NCI-H146 (cell line): ENCODE measurements at places on chromosomes 12 and 14.

DNA sequence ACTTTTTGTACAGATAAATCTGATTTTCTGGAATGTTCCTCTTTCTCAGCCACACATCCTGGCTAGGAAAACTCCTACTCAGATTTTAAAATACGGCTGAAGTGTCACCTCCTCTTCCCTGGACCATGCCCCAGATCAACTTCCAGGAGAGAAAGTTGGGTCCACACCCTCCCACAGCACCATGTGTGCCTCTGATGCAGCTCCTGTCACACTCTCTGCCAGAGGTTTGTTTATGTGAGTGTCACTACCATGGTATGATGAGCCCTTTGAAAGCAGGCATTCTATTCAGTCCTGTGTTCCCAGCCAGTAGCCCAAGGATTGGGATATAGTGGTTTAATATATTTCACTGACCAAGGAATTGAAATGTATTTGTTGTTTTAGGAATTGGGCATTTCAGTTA, 287.2 kb upstream of the ATP2B1 start:
- no peak for DNase-seq

GRCh38 chr14:92014040-92014439, 25.8 kb downstream of the TRIP11 start:
- no peak for DNase-seq

DNA sequence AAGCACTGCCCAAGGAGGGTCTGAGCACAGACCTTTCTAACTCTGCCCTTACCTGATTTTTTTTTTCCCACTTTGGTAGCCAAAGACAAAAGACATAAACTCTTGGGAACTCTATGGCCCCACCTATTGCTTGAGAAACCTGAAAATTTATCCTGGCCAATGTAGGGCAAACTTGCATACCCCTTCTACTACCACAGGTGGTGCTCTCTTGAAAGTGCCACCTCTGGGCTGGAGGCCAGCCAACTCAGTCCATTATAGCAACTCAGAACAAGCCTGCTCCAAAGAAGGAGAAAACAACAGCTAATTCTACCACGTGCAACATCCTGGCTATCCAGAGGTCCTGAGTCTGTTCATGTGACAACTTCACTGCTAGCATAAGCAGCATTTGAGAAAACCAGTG, 55.7 kb upstream of the ABCD2 start:
- DNase-seq: no peak

- no peak for DNase-seq
These were observed 23.3 kb downstream of the BMAL2 start for GRCh38 chr12:27355979-27356378.

DNA sequence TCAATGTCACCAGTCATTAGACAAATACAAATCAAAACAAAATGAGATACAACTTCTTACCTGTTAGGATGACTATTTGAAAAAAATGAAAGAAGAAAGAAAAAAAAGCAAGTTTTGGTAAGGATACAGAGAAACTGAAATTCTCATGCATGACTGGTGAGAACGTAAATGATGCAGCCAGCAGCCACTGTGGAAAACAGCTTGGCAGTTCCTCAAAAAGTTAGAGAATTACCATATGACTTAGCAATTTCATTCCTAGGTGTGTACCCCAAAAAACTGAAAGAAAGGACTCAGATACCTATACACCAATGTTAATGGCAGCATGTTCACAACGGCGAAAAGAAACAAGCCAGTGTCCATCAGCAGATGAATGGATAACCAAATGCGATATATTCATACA, 26.6 kb downstream of the NINJ2 start:
- no peak for DNase-seq

DNA sequence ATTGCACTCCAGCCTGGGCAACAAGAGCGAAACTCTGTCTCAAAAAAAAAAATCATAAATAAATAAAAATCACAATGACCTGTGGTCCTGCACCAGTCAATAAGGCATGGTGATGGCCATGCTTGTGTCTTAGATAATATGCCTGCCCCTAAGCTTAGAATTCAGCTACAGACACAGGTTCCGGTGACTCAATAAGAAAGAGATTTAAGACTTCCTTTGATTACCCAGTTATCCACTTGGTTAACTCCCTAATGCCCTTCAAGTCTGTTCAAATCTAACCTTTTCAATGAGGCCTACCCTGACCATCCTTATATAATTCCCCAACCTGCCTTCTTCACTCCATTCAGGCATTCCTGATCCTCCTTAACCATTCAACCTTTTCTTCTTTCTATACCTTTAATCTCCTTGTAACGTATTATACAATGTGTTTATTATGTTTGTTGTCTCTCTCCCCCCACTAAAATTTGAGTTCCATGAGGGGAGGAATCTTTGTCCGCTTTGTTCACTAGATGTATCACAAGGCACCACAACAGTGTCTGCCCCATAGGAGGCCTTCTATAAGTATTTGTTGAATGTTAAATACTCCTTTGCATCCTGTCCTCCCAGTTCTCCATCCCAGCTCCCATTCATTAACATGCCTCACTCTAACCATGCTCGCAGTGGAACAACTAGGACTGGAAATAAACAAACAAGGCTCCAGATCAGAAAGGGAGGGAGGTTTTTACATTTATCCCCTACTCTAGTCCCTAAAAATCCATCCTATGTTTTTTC, 8.9 kb downstream of the MAP4K5 start:
- no peak for DNase-seq

DNA sequence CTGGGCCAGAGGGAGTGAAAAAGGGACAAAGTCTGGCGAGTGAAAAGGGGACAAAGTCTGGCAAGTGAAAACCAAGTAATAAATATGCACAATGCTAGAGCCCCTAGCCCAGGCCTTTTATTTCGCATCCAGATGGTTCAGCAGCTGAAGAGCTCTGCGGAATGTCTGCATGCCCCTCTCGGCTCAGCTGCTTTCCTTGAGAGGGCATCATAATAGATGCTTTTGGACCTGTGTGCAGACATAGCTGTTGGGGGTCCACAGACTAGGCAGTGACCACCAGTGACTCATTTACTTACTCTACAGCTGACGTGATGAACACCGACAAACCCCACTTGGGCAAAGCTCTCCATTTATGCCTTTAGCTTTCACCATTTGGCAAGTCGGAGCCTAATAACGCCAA, 4.3 kb downstream of the NIN start:
- DNase-seq: no peak

GRCh38 chr12:120943482-120943881, 34.9 kb upstream of the HNF1A start:
- no peak for DNase-seq

DNA sequence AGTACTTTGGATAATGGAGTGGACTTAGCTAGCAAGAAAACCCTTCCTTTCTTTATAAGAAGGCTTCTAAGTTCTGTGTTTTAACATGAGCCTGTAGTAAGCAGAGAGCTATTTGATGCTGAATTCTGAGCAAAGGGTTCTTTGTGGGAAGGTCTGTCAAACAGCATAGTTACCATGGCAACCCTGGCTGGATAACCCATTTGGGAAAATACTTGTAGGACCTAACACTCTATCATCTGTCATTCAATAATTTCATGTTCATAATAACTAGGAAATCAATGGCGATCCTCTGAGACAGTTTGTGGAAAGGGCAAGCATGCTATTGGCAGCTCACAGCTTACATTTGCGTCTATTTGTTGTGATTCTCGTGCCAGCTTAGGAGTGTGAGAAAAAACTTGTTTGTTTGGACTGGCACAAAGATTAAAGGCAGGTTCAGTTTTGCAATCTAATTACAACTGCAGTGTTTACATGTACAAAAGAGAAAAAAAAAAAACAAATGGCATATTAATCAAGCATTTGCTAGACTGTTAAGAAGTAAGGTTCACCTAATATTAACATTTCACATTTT, 219.2 kb downstream of the PDZRN4 start:
- DNase-seq: peak; percentile 0

GRCh38 chr12:90959032-90959431, 4.1 kb upstream of the CCER1 start:
- no peak for DNase-seq

DNA sequence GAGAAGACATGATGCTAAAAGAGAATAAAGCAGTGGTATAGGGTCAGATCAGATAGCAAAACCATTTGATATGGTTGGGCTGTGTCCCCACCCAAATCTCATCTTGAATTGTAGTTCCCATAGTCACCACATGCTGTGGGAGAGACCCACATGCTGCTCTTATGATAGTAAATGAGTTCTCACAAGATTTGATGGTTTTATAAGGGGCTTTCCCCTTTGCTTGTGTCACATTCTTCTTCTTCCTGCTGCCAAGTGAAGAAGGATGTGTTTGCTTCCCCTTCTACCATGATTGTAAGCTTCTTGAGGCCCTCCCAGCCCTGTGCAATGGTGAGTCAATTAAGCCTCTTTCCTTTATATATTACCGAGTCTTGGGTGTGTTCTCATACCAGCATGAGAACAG, 49.4 kb downstream of the SLC16A7 start:
- no peak for DNase-seq

DNA sequence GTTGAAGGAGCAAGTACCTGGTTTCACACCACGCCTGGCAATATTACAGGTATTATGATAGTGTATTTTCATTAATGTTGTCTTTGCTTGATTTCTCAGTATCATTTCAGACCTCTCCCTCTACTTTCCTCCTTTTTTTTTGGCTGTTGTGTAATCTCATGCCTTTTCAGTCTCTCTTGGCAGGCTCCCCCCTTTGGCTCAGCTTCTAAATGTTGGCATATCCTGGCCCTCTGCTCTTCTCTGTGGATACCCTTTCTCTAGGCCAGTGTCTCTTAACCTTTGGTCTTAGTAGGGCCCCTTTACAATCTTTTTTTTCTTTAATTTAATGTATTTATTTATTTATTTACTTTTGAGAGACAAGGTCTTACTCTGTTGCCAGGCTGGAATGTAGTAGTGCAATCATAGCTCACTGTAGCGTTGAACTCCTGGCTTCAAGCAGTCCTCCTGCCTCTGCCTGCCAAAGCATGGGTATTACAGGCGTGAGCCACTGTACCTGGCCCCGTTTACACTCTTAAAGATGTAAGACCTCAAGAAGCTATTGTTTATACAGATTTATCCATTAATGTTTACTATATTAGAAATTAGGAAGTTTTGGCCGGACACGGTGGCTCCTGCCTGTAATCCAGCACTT, 12.8 kb downstream of the MTHFD1 start:
- DNase-seq: no peak

DNA sequence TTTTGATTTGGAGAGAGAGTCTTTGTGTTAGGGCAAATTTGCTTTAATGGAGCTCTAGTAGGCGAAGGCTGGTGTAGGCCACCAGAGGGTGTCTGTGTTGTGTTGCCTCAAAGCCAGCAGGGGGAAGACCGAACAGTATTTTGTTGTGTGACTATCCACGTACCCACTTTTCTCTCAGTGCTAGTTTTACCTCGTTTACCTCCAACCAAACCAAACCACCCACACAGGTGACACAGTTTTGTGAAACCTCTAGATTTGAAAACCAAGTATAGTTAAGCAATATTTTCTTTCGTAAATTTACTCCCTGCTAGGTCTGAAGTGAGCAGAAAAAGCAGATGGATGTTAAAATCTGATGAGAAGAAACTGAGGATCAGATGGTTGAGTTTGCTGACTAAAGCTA, 36.3 kb upstream of the NPFF start:
- peak; percentile 62 for DNase-seq

DNA sequence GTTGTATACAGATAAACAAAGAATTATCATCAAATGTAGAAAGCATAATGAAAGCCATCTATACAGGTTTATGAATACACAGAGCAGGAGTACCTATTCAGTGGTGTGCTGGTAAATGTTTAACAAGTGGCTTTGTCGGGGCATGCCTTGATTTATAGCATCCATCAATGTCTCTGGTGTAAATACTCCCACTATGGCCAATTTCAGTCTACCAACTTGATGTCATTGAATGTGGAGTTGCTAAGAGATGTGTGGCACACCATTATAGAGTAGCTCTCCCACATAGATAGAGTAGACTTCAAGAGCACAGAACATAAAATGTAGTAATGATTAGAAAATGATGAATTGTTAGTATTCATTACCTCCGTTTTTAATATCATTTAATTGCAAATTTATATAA, 9.3 kb downstream of the GRIP1 start:
- no peak for DNase-seq

- DNase-seq: no peak
These were observed 103.2 kb upstream of the DIO3 start for GRCh38 chr14:101457936-101458740.

DNA sequence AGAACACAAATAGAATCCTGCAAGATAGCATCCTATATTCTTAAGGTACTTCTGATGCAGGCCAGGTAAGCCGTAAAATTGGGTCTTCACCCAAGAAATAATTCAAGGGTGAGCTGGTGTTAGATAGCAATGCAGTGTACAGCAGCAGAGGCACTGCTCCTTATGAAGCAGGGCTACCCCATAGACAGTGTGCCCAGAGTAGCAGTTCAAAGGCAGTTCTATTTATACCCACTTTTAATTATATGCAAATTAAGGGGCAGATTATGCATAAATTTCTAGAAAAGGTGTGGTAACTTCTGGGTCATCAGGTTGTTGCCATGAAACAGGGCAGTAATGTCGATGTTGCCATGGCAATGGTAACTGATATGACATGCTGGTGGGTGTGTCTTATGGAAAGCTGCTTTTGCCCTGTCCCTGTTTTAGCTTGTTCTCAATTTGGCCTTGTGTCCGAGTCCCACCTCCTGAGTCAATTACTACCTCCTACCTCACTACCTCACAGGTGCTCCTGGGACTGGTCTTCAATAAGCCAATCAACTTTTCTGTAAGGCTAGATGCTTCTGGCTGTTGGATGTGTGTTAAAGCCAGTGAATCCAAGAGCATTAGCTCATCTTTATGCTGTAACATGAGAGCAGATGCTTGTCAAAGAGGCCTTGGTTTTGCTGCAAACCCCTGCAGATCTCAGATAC, 61.0 kb downstream of the PPM1A start:
- peak; percentile 19 for DNase-seq
